ENCODE measurements at places on chromosomes 6 and 20. TPM values are rescaled to one million over a fixed set of nuclear protein-coding genes. Genes with fewer than 3 reads are reported as not detected.

The PPP1R11 gene
- total RNA-seq, result 46.8 TPM

DNA sequence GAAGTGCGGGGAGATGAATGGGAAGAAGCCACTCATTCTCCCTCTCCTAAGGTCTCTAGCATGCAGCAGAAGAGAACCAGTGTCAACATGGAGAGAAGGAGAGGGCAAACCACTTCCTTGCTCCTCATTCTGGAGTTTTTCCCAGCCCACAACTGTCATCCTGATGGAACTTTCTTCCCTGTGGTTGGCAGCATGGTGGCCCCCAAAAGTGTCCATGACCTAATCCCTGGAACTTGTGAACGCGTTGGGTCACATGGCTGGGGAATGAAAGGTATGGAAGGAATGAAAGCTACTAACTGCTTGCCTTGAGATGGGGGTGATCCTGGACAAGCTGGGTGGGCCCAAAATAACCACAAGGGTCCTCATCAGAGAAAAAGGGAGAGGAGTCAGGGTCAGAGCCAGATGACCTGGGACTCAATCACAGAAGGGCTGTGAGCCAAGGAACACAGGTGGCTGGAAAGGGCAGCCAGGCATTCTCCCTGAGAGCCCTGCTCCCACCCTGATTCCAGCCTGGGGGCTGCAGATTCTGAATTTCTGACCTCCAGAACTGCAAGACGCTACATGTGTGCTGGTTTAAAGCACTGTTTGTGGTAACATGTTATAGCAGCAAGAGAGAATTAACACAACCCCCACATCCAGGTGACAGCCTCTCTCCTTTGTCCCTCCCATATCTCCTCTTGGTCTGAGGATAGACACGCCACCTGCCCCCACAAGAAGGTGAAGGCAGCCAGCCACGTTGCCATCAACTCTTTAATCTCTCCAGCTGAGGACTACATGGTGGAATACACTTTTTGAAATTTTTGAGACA, 63.2 kb downstream of the PYGB start:
- no peak for DNase-seq

GRCh38 chr6:83505356-83505755, 7.0 kb upstream of the PRSS35 start:
- no peak for DNase-seq

DNA sequence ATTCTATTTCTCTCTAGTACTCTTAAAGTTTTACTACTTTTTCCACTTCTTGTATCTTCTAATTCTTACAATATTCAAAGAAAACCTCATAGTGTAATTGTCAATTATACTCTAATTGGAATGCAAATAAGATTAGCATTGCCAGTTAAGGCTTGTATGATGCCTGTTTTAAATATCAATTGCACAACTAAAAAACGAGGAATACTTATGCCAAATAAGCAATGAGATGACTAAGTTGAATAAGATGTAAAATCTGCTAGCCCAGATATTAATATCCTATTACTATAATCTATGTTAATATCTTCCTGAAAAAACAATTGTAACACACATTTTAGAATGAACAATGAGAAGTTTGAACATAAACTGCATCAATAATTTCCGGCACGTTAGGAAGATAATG, 13.3 kb upstream of the AKAP7 start:
- no peak for DNase-seq

DNA sequence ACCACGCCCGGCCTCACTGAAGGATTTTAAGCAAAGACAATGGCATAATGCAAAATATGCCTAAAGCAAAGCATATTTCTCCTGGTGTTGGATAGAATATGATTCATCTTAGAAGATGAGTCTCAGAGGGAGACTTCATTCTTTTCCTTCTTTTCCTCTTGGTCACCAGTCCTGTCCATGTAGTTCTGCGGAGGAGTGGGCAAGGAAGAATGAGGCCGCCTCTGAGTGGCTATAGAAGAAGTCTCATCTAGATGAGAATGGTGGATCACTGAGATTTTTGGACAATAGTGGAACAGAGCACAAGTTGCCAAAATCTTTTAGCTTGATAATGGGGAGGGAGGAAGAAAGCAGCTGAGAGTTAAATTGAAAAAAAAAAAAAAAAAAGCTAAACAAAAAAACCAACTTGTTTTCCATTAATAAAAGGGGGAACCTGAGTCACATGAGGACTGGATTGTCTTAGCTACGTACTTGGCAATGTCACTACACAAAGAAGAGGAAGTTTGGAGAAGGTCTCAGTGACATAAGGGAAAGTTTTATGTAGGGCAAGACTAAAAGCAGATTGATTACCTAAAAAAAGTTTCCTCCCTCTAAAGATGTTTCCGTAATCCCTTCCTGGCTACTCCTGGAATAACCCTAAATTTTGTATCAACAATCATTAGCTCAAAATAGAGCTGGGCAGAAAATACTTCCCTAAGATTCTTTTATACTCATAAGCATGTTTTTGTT, 6.0 kb downstream of the CD83 start:
- DNase-seq, result no peak

DNA sequence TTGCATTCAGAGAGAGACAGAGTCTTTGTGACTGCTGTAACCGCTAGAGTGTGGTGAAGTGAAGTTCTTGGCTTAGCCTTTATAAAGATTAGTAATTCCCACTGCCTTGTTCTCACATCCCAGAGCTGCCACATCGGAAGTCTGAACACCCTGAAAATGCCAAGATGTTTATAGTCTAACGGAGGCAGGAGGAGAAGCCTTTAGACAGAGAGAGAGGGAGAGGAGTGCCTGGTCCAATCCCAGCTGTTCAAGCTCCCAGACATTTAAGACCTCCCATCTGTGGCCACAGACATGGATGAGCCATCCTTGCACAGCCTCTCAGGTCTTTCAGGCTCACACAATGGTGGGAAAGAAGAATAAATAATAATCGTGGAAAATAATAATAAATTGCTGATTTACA, 1422.8 kb upstream of the EYS start:
- DNase-seq, result no peak

GRCh38 chr20:2822073-2822472, 5.9 kb downstream of the TMEM239 start:
- peak; percentile 73 for DNase-seq

The NTSR1 gene
- total RNA-seq, result 0.11 TPM

The HLA-DMB gene
- total RNA-seq, result not detected

All from osteocyte (in vitro differentiated cells).